Lung microvascular endothelial cell (primary cell): ENCODE measurements at places on chromosomes 2 and 18.

DNA sequence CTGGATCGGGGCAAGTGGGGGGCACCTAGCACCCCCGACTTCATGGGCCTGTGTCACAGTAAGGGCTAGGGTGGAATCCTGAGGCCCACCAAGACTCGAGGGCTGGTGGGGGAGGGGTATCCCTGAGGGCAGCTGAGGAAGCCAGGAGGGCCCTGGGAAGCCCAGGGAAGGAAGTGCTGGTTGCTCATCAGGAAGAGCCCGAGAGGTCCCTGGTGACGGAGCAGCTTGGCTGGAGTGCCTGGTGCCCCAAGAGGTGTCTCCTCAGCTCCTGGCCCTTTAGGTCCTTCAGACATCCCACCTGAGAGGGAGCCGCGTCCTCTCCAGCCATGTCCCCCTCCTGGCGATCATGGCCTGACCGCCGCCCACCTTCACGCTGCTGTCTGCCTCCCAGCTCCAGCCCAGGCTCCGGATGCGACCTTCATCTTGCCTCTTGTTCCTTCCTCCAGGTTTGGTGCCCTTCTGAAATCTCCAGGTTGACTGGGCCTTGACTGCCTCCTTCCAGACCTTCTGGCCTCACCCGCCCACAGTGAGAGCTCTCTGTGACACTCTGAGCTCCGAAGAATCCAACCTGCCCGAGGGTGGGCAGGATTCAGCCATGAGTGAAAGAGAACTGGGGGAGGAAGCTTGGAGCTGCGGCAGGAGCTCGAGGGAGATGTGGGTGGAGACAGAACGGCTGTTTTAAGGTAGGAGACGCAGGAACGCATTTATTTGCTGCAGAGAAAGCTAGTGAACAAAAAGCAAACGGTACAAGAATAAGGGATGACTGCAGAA, 42.7 kb upstream of the SEMA4C start:
- DNase-seq: no peak

GRCh38 chr18:48565105-48565504, 26.3 kb downstream of the CTIF start:
- peak; percentile 90 for DNase-seq

DNA sequence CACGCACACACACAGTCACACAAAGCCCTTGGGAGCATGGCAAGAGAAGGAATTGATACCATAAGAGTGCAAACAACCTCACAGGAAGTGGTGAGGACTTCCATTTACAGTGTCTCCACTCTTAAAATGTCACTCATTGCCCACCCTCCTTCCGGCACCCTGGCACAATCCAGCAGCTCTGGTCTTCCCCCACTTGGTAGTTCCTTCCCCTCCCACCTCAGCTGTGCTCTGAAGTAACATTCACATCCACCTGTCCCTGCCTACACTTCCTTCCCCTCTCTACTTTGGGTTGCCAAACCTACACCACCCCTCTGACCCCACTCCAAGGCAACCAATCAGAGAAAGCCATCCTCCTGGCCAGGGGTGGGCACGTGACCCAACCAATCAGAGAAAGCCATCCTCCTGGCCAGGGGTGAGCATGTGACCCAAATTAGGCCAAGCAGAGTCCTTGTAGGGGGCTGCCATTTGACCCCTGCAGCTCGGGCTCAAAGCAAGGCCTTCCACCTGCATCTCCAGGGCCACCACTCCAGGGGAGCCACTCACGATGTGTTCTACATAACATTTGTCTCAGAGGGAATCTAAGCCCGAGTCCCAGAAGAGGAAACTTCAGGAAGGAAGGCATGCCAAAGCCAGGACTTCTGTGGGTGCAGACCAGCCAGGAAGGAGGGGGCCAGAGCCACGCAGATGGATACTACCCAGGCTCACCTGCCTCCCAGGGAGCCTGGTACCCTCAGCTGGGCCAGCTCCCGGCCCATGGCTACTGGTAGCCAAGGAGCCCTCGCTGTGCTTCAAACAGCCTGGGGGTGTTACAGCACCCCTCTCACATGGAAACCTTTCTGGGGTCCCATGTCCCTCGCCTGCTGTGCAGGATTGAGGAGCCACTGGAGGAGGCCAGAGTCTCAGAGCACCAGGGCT, 21.2 kb downstream of the CYP26B1 start:
- no peak for DNase-seq

GRCh38 chr2:165144315-165144714, 59.5 kb downstream of the SCN3A start:
- no peak for DNase-seq

GRCh38 chr18:59142274-59142673, 2.6 kb downstream of the SEC11C start:
- DNase-seq: no peak

GRCh38 chr2:46167406-46167805, 129.8 kb upstream of the EPAS1 start:
- DNase-seq: no peak

DNA sequence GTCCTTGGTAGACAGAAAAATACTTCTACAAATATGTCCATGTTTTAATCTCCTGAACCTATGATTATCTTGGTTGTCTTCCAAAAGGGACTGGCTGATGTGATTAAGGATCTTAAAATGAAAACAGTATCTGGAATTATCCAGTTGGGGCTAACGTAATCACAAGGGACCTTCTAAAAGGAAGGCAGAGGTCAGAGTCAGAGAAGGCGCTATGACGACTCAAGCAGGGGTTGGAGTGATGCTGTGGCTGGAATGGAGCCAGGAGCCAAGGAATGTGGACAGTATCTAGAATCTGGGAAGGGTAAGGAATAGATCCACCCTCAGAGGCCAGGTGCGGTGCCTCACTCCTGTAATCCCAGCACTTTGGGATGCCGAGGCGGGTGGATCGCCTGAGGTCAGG, 4.2 kb upstream of the USP14 start:
- DNase-seq: no peak
